Large intestine (tissue), 12 donors: ENCODE measurements at places on chromosomes 11 and 22.
A peak's percentile ranks its signal among the peaks of the same experiment; 100 is the strongest.

- DNase-seq, result no peak
These were observed 21.2 kb downstream of the PLAAT3 start for GRCh38 chr11:63592975-63593395.

DNA sequence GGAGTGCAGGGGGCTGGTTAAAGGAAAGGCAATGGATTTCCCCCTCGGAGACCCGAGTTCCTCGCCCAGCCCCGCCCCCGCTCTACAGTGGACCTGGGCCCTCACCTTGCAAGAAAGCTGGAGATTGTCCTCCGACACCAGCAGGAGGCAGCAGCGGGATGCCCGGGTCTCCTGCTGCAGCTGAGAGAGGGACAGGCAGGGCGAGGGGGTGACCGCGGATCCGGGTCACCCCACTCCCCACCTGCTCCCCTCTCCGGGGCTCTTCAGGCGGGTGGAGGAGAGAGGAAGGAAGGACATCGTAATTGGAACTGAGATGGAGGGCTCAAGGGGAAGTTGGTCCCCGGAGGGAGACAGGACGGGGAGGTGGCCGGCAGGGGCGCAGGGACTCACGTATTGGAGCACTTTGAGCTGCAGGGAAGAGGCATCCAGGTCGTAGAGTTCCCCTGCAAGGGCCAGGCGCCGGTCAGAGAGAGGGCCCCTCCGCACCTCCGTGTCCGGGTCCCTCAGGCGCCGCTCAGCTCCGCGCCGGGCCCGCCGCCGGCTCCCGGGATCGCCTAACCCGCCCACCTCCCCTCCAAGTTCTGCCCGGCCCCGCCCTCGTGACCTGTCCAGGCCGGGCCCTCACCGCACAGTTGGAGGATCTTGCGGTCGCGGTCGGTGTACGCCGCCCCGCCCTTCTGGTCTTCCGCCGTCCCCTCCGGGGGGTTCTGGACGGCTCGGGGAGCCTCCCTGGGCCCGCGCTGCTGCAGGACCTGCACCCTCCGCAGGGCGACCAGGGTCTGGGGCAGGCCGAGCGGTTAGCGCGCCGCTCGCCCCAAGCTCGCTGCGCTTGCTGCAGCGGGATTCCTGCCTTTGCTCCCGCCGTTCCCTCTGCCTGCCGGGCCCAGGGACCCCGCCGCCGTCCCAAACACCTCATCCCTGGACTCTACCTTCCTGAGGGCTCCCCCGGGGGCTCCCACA, 84.1 kb downstream of the PDE2A start:
- DNase-seq, result peak; percentile 52

- DNase-seq, result no peak
These were observed 14.1 kb downstream of the PTPRJ start for GRCh38 chr11:47994417-47994816.

GRCh38 chr22:39625569-39626537, 55.3 kb downstream of the CACNA1I start:
- no peak for DNase-seq

- no peak for DNase-seq
These were observed 21.3 kb upstream of the NUP50 start for GRCh38 chr22:45142376-45142775.

GRCh38 chr11:121494355-121495099, 41.8 kb upstream of the SORL1-AS1 start:
- DNase-seq, result no peak

GRCh38 chr11:46682773-46683752, 17.4 kb downstream of the ARHGAP1 start:
- no peak for DNase-seq

DNA sequence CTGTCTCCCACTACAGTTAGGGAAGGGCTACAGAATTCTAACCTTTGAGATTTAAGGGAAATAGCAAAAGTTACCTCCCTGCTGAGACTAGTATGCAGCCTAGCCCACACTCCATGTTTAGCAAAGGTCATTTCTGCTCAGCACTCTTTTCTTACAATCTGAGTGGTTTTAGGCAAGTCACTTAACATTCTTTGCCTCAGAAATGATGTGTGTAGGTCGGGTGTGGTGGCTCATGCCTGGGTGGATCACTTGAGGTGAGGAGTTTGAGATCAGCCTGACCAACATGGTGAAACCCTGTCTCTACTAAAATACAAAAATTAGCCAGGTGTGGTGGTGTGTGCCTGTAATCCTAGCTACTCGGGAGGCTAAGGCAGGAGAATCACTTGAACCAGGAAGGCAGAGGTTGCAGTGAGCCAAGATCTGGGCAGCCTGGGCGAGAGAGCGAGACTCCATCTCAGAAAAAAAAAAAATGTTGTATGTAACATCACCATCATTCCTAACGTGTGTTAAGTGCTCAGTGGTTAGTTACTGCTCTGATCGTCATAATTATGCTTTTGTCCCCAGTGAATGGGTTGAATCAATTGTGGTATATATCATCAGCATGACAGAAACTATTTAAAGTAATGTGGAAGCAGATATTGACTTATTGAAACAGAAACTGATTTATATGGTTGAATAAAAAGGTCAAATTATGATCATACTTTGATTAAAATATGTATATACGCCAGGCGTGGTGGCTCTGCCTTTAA, 55.0 kb downstream of the COPB1 start:
- DNase-seq, result no peak

GRCh38 chr11:73164803-73165540, 22.9 kb upstream of the FCHSD2 start:
- DNase-seq, result no peak

DNA sequence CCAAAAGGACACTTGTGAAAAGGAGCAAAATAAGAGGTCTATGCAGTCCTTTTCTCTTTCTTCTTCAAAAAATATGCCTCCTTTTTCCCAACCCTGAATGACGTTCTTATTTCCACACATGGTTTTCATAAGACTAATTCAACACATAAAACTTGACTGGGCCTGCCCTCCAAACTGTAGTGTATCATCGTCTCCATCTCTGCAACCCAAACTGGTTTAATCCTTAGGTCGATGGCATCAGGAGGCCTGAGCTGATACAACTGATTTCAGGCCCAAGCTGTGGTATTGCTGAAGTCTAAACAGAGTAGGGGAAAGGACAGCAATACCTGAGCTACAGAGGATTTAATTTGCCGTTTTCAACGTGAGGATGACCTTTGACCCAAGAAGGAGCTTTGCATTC, 130.0 kb upstream of the MTNR1B start:
- DNase-seq, result no peak

GRCh38 chr11:116837231-116838091, at the start of gene APOA1:
Gene APOA1 (minus strand): TSS chr11:116837622. CDS start chr11:116837387, 235 bp downstream.
- DNase-seq, result peak; percentile 88

- no peak for DNase-seq
These were observed 89.4 kb upstream of the CLMP start for GRCh38 chr11:123284454-123284853.

- peak; percentile 25 for DNase-seq
These were observed 38.8 kb downstream of the ADAMTS15 start for GRCh38 chr11:130486987-130487923.

- peak; percentile 71 for DNase-seq
These were observed 525 bp downstream of the DGCR2 start for GRCh38 chr22:19121631-19122142.

- DNase-seq, result no peak
These were observed 17.2 kb upstream of the KLHL35 start for GRCh38 chr11:75450236-75450635.

GRCh38 chr11:69948256-69949141, 129.3 kb upstream of the FGF3 start:
- DNase-seq, result peak; percentile 93

- DNase-seq, result no peak
These were observed 14.6 kb upstream of the P2RY6 start for GRCh38 chr11:73257342-73258103.

GRCh38 chr11:72066855-72067254, 13.5 kb downstream of the NUMA1 start:
- DNase-seq, result no peak

- no peak for DNase-seq
These were observed 11.6 kb downstream of the ARRB1 start for GRCh38 chr11:75339685-75340409.

DNA sequence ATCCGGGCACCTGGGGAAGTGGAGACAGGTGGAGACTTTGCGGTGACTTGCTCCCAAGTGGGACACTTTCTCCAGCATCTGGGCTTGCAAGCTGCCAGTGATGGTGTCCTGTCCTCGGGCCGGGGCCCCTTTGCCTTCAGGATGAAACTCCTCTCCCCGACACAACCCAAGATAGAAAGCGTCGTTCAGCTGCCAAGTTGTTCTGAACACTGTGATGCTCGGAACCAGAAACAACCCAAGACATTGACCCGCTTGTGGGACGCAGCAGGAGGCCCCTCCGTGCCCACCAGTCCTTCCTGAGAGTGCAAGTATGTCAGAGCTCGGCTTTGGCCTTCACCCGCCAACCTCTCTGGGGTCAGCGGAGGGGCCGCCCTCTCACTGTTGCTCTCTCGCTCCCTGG, 31.3 kb downstream of the LINC01488 start:
- no peak for DNase-seq

- no peak for DNase-seq
These were observed 8.1 kb upstream of the DGKZ start for GRCh38 chr11:46338988-46339666.

- DNase-seq, result peak; percentile 63
These were observed 18.7 kb upstream of the SCGB1D1 start for GRCh38 chr11:62171261-62171723.

GRCh38 chr11:126926376-126926791, 74.2 kb downstream of the KIRREL3 start:
- no peak for DNase-seq

DNA sequence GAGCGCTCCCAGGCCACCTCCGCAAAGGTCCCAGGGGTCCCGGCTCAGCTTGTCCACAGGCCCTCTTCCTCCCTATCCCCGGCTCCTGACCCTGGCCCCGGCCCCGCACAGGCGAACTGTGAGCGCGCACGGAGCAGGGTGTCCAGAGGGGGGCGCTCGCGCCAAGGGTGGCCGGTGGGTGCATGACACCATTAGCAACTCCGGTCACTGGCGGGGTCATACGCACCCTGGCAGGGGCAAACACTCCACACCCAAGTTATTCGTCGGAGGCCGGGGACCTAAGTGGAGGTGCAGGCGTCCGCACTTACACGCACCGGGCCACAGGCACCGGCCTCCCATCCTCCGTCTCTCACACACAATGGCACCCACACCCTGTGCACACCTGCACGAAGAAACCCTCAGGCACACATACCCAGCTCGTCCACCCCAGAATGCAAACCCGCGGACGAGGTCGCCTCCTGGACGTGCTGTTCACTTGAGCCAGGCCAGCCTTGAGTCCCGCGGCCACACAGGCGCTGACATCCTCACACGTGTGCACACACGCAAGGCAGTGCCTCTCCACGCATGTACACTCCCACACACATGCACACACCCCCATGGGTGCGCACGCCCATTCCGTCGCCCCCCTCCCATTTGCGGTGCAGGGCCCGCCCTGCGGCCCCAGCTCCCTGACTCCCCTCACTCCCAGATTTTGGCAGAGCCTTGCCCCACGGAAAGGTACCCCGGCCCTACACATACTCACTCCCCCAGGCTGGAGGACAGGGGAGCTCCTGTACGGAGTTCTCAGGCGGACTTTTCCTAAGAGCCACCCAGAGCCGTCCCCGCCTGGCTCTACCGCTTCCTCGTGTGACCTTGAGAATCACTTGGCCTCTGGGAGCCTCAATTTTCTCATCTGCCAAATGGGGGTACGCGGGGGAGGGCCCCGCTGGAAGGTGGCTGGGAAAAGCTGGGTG, at the start of gene RASGRP2:
RASGRP2 (minus strand) TSS at position 552 of the 953 bp plus-strand sequence. CDS start 1,276 bp downstream, outside the sequence.
- DNase-seq, result peak; percentile 46
